ENCODE measurements at places on chromosomes 13 and 19. TPM values are rescaled to one million over a fixed set of nuclear protein-coding genes. Genes with fewer than 3 reads are reported as not detected.

CD70 gene
- 62.8 TPM for total RNA-seq

TLE6 gene
- total RNA-seq = 12.3 TPM

GGN gene
- not detected for total RNA-seq

TPTE2 gene
- total RNA-seq = not detected

ATP8B3 gene
- total RNA-seq = 1.8 TPM

SULT2A1 gene
- total RNA-seq = not detected

SULT2B1 gene
- not detected for total RNA-seq

ZNF844 gene
- 4.4 TPM for total RNA-seq

PNMA8A gene
- total RNA-seq = 4.6 TPM

Data from Daoy (cell line).